Skin of body (tissue), 3 donors: ENCODE measurements at places on chromosomes 1 and 21. TPM values are rescaled to one million over a fixed set of nuclear protein-coding genes. Genes with fewer than 3 reads are reported as not detected.

DNA sequence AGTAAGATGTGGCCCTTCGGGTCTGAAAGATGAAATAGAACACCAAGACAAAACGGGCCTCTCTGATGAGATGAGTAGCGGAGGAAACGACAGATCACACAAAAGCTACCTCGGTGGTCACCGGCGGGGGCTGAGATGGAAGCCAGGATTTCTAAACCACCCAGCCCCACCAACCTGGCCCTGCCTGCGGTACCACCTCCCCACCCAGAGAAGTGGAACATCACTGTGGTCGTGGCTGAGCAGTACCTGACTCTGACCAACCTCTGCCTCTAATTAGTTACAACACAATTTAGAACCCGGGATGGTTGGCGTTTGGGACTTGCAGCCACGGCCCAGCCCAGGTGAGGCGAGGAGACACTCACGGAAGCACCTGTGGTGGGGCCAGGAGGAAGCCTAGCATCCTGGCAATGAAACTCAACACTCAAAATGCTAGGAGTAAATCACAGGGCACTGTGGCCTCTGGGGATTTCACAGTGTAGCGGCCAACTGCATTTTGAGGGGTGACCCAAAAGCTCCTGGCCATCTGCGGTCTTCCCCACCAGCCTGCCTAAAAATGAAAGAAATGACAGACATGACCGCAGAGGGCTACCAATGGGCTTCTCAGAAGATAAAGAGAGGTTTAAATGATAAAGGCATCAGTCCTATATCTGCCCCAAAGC lies 73.4 kb downstream of the ITPKB start:
- no peak for DNase-seq

GRCh38 chr1:160866001-160866694 lies 3.5 kb upstream of the CD244 start:
- DNase-seq = no peak

DNA sequence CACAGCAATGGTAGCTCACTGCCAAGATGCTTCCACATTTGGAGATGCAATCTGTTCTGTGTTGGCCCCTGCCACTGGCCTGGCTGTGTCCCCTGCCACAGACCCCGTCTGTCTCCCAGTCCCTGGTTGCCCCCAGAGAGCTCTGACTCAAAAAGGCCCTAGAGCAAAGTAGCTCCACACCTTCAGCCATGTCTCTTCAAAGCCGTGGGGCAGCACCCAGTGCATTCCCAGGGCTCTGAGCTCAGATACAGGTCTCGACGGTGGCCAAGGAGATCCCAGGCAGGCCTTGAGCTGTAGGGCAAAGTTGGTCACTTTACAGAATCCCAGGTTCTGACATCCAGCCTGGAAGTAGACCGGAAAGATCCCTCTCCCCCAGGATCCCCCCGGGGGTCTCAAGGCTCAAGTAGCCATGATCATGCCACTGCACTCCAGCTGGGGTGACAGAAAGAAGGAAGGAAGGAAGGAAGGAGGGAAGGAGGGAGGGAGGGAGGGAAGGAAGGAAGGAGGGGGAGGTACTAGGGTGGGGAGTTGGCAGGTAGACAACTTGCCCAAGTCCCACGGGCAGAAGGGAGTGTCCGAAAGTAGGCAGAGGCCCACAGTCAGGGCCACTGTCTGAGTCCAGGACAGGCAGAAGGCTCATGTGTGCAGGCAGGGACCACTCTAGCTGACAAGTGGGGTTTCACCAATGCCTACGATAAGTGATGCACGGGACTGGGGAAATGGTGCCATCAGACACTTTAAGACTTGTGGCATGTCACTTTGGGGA lies 4.8 kb upstream of the ARF1 start:
- DNase-seq = no peak

DNA sequence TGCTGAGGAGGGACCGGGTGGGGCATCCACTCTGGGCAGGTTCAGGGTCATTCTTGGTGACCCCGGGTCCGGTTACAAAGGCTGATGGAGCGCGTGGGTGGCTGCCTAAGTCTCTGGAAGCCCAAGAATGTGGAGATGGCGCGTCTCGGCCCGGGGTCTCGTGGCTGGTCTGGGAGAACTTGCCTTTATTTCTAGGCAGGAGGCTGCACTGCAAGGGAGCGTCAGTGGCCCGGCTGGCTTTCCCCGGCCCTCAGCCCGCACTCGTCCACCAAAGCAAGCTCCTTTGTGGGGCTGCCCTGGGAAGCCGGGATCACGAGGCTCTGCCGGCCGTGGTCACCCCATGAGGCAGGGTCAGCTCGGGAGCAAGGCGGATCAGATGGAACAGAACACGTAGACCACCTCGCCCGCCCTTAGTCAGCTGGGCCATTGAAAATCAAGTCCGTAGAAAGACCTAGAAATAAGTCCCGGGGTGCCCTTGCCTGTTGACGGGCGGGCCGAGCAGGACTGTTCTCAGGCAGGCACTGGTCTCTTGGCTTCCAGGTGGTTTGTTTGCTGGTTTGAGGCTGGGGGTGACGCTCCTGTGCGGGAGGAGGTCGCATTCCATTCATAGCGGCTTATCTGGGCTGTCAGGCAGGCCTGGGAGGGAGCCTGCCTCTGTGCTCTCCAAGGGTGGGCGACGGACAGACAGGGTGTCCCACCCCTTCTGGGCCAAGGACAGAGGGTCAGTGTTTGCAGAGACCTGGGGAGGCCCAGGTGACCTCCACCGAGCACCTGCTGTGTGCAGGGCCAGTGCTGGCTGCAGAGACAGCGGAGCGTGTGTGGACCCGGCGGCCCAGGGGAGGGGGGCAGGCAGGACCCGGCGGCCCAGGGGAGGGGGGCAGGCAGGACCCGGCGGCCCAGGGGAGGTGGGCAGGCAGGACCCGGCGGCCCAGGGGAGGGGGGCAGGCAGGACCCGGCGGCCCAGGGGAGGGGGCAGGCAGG lies 25.8 kb downstream of the COL18A1 start:
- no peak for DNase-seq

DNA sequence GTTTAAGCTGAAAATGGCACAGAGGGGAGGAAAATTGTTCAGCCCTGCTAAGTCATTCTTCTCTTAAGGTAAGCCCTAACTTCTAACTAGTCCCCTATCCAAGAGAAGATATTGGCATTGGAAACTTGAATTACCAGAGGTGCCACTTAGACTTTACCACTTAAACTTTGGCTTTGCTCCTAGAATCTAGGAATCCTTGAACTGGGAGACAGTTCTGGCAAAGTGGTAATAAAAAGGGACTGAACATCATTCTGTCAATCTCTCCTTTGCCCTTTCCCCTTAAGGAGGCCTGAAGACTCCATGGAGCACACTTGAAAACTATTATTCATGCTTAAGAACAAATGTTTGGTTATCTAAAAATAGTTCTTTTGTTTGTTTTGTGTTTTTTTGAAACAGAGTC lies 8.4 kb downstream of the ATP1A4 start:
- no peak for DNase-seq

DNA sequence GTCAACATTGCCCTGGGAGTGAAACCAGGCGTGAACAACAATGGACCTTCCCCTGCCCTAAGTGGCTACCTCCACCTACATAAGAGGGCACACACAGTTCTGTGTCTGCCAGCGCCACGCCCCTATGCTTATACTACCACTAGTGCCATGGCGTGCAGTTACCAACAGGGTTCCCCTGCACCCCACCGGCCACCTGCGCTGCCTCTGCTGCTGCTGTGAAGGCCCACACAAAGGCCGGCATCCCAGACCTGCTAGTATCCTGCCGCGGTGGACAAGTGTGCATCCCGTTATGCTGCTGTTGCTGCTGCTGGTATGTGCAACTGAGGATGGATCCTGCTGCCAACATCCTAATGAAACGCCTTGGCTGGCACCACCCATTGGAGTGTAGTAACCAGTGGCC lies 75.7 kb downstream of the INTS7 start:
- no peak for DNase-seq

- DNase-seq = no peak
Measured at GRCh38 chr1:206729507-206729906, 41.1 kb upstream of the IL19 start.

Gene PADI2
- 11.8 TPM for total RNA-seq

Gene CYP4B1
- total RNA-seq = 7.4 TPM
